ENCODE measurements at places on chromosomes 2 and 18.

GRCh38 chr2:15391751-15392150 is 169.4 kb downstream of the NBAS start:
- no peak for DNase-seq

GRCh38 chr18:48862132-48862531 is 88.6 kb downstream of the SMAD7 start:
- no peak for DNase-seq

GRCh38 chr18:32668956-32669355 is 103.9 kb downstream of the KLHL14 start:
- no peak for DNase-seq

GRCh38 chr2:134792186-134792585 is 46.2 kb upstream of the ACMSD start:
- DNase-seq: no peak

DNA sequence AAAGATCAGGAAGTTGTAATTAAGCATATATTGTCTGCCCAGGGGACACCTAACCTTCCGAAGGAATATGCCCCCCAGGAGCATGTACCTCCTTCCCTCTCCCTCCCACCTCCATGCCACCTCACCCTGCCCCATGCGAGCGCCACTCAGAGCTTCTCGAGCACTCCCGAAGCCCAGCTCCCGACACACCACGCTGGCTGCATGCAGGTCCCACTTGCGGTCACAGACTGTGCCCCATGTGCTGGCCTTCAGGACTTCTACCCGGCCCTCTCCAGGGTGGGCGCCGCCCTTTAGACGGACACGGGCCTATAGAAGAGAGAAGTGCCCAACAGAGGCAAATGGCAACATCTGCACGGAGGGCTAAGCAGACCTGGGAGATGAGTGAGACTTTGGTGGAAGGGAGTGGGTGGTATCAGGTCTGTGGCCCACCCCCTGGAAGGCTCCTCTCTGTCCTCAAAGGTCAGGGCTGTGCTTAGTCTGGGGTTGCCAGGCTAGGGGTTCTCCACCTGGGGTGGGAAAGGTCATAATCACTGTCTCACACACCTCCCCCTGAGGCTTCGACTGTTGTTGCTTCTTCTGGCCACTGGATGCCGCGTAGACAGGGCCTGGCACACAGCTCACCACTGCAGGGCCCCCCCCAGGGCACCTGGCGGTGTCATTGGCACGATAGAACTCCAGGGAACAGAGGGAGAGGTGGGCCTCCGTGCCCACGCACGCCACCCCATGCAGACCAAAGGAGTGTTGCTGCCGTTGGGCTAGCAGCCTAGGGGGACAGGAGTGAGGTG is 6.6 kb downstream of the HTRA2 start:
- DNase-seq: no peak

DNA sequence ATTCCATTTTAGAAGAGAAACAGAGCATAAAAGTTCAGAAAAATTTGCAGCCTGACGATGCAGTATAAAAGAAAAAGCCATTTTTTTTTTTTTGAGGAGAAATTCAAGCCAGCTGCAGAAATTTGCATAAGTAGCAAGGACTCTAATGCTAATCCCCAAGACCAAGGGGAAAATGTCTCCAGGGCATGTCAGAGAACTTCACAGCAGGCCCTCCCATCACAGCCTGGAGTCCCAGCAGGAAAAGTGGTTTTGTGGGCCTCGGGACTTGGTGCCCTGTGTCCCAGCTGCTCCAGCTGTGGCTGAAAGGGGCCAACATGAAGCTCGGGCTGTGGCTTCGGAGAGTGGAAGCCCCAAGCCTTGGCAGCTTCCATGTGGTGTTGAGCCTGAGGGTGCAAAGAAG is 325.3 kb upstream of the HNMT start:
- DNase-seq: no peak

- no peak for DNase-seq
Measured at GRCh38 chr2:28414583-28414982, 21.9 kb downstream of the FOSL2 start.

- DNase-seq: no peak
Measured at GRCh38 chr2:187842978-187843847, 289.0 kb upstream of the TFPI start.

- DNase-seq: no peak
Measured at GRCh38 chr2:26861610-26862224, 13.8 kb downstream of the DPYSL5 start.

DNA sequence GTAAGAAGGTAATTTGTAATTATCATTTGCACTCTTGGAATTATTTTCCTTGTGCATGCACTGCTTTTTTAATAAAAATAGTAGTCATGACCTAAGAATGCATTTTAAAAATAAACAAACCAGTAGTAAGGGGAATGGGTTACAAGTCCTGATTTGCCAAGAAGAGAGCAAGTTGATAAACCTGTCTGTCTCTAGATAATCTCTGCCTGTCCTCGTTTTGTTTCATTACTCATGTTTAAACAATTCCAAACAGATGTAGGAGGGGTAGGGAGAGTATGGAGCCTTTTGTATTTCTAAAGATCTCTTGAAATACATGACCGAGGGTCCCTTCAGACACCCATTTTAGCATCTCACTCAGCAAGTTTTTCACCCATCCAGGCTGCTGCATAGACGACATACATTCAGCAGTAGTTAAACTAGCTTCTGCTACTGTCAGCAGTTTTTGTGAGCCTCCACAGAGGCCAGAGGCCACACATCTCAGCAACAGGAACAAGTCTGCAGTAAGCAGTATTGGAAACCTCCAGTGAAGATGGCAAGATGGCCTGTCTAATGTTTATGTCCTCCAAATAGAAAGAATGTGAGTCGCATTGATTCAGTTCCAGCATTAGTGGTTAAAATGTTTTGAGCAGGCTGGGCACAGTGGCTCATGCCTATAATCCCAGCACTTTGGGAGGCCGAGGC is 2.3 kb upstream of the EXOC6B start:
- no peak for DNase-seq

DNA sequence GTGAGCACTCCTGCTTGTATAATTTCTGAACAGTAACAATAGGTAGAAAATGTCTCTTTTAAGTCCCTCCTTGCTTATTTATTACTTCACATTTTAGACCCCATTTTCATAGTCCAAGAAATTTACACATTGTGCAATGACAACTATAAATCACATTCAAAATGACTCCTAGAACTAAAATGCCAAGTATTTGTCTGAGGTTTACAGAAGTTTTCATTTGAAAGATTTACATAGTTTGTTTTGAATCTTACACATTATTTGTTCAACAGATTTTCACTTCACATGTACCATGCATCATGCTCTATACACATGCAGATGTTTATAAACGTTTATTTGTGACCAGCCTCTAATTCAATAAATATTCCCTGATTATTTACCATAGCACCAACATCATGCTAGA is 15.7 kb upstream of the TRIB2 start:
- no peak for DNase-seq

GRCh38 chr2:27316655-27317412 is 6.1 kb downstream of the MPV17 start:
- no peak for DNase-seq

DNA sequence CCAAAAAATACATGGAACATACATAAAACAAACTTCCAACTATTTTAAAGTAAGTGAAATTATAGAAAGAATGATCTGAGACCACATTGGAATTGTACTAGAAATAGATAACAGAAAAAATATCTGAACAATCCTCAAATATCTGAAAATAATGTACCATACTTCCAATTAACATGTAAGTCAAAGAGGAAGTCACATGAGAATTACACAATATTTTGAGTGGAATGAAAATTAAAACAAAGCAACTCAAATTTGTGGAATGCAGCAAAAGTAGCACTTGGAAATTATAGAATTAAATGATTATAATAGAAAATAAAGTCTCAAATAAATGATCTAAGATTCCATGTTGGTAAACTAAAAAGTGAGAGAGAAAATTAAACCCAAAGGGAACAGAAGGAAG is 38.3 kb upstream of the CTIF start:
- no peak for DNase-seq

GRCh38 chr2:231422056-231422455 is 26.5 kb downstream of the B3GNT7 start:
- no peak for DNase-seq

GRCh38 chr2:102282678-102283091 is 28.7 kb upstream of the IL1RL1 start:
- DNase-seq: no peak

GRCh38 chr2:196384729-196385128 is 213.4 kb upstream of the STK17B start:
- no peak for DNase-seq

GRCh38 chr2:158993721-158994587 is 25.5 kb downstream of the TANC1 start:
- no peak for DNase-seq

DNA sequence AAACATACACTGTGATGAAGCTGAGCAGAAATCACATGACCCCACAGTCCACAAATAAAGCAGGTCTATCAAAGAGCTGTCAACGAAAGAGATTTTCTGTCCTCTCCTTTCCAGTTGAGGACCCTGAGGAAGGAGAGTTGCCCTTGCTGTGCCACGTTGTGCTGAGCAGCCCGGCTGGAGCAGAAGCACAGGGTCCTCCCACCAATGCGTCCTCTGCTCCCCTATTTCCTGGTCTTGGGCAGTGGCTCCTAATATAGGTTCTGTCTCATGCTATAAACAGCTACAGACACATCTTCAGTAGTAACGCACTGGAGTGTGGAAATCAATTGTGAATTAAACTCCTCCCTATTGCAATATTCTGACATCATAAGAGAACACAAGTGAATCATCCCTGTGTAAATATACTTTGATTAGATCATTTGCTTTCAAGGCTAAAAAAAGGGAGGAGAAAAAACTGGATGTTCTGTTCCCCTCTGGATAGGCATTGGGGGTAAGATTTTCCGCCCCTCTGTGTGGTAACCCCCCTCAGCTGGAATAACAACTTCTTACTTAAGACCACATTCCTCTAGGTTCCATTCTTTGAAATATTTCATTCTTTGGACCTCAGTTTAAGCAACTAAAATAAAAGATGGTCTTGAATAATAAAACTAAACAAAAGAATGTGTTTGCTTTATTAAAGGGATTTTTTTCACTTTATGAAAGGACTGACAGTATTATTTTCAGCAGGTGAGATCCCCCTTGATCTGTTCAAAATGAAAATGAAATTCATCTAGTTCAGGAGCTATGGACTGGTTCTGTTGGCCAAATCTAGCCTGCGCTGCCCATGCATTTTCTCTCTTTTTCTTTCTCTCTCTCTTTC is 8.3 kb upstream of the RHOB start:
- DNase-seq: no peak

DNA sequence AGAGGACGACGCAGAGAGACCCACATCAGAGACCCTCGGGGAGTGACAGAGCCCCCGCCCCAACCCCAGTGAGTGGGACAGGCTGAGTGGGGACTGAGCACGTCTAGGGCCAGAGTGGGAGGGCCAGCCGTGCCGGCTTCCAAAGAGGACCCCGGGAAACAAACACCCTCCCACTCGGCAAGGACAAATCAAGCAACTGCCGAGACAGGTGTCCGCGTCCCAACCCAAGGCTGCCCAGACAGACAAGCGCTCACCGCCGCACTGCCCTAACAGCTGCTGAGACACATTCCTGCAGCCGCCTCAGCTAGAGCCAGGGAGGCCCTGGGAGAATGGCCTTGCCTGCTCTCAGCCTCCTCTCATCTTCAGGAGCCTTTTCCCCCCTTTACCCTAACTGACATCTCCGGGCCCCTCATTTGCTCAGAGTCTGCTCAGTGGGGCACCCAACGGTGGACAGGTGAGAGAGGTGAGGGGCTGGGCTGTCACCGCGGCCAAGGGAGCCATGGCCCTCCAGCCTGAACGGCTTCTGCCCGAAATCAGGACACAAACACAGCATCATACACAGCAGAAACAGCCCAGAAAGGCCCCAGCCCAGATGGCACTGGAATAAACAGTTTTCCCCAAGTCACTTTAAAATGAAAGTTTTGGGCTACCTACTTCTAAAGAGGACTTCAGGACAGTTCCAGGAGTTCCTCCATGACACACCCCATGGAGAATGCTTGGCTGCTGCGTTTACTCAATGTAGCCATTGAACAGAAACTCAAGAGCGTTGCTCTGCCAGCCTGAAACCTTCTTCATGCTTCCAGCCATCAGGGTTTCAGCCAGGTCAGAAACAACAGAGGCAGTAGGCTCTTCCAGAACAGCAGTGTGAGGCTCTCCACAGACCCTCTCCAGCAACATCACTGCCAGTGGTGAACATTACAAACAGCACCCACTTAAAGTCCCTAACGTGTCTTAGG is 23.6 kb downstream of the SLC66A2 start:
- no peak for DNase-seq

GRCh38 chr2:136126421-136126926 is 8.5 kb upstream of the CXCR4 start:
- no peak for DNase-seq

DNA sequence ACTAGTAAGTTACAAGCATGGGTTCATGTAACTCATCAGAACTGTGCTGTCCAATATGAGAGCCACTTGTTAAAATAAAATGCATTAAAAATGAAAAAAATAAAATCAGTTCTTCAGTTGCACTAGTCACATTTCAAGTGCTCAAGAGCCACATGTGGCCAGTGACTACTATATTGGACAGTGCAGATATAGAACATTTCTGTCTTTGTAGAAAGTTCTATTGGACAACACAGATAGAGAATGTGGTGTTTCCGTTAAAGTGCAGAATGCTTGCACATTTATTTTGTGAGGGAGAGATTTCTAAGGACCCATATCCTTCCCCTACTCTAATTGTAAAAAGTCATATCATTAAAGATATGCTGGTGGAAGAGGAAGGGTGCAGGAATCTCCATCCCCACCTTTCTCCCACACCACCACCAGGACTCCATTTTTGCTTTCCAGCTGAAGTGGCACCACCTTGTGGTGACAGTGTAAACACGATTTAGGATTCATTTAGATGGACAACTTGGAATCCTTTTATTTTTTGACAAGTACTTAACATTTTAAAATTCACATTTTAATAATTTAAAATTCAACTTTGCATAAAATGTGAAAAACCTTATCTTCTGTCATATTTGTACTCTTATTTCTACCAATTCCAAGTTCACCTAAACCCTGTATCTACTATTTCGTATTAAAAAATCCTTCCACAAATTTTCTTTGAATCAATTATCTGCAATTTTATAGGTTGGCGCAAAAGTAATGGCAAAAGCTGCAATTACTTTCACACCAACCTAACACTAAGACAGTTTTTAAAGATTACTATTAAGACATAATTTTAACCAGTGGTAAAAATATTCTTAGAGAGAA is 9.4 kb upstream of the CD302 start:
- no peak for DNase-seq

DNA sequence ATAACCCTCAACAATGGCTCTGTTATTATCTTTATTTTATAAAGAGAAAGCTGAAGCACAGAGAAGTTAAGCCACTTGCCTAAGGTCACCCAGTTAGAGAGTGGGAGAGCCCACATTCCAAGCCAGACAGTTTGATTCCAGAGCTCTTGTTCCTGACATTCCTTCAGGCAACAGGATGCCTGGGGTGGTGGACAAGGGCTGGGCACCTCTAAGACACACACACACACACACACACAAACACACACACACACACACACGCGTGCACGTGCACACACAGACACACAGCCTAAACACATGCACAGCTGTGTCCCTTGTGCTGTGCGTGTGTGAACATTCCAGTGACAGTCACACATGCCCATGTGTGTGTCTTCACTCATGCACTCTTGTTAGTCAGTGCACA is 26.4 kb downstream of the CELF4 start:
- DNase-seq: no peak

- no peak for DNase-seq
Measured at GRCh38 chr18:75111760-75112159, 97.2 kb downstream of the PTGR3 start.

- DNase-seq: no peak
Measured at GRCh38 chr2:177753682-177754491, 318.7 kb downstream of the PDE11A start.
